ENCODE measurements at places on chromosomes 5 and 9. TPM values are rescaled to one million over a fixed set of nuclear protein-coding genes. Genes with fewer than 3 reads are reported as not detected.

Gene SMIM33
- not detected for total RNA-seq

Gene PCDHGA10
- 0.69 TPM for total RNA-seq

DNA sequence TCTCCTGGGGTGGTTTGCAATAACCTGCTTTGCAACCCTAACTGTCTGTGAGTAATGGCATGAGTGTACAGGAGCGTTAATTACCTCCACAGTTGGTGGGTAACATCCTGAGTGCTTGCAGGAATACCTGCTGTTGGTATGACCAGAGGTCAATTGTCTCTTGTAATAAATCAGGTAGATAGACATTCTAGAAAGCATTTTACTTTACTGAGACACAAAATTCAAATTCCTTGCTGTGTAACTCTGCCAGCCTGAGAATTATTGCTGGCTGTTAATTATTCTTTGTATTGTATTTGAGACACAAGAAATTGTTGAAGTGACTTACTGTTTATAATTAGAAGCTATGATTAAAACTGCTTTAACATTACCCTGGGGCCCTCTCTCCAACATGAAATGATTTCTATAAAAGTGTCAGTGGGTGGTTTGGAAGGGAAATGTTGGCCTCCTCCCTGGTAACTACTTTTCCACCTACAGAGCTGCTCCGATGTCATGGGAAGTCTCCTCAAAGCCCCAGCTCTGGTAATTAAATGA, 150.8 kb upstream of the ADCY2 start:
- H3K27me3 ChIP-seq, result no peaks in the 10 kb centered on the region
- H3K4me1 ChIP-seq, result no peaks in the 10 kb centered on the region
- H3K27ac ChIP-seq, result no peak overlapping the region
- no peak overlapping the region for H3K4me3 ChIP-seq

Gene PCDHGA5
- total RNA-seq, result 0.67 TPM

DNA sequence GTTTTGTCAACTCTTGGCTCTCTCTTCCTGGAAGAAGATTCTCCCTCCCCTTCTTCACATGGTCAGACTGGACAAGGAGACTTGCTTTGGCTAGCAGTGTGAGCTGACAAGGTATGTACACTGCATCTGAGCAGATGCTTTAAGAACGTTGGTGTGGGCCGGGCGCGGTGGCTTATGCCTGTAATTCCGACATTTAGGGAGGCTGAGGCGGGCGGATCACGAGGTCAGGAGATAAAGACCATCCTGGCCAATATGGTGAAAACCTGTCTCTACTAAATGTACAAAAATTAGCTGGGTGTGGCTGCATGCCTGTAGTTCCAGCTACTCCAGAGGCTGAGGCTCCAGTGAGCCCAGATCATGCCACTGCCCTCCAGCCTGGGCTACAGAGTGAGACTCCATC, 26.4 kb upstream of the SEMA5A start:
- H3K27me3 ChIP-seq, result no peaks in the 10 kb centered on the region
- H3K4me1 ChIP-seq, result no peaks in the 10 kb centered on the region
- no peak overlapping the region for H3K27ac ChIP-seq

Measured in Panc1 (cell line).